Activated CD4-positive, alpha-beta T cell treated with anti-CD3 and anti-CD28 coated beads for 36 hours (primary cell): ENCODE measurements at places on chromosomes 7 and 10.

DNA sequence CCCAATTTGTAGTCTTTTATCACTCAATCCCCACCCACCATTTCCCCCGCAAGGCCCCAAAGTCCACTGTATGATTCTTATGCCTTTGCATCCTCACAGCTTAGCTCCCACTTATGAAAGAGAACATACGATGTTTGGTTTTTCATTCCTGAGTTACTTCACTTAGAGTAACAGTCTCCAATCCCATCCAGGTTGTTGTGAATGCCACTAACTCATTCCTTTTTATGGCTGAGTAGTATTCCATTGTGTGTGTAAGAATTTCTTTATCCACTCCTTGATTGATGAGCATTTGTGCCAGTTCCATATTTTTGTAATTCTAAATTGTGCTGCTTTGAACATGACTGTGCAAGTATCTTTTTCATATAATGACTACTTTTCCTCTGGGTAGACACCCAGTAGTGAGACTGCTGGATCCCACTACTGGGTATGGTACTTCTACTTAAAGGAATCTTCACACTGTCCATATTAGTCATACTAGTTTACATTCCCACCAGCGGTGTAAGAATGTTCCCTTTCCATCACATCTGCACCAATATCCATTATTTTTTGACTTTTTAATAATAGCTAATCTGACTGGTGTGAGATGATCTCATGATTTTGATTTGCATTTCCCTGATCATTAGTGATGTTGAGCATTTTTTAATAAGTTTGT is 152.6 kb downstream of the JMJD1C start:
- DNase-seq, result no peak

- DNase-seq, result no peak
Measured at GRCh38 chr7:150524018-150524417, 9.3 kb downstream of the GIMAP7 start.

GRCh38 chr7:13742811-13743210 is 246.7 kb downstream of the ETV1 start:
- peak; percentile 24 for DNase-seq

DNA sequence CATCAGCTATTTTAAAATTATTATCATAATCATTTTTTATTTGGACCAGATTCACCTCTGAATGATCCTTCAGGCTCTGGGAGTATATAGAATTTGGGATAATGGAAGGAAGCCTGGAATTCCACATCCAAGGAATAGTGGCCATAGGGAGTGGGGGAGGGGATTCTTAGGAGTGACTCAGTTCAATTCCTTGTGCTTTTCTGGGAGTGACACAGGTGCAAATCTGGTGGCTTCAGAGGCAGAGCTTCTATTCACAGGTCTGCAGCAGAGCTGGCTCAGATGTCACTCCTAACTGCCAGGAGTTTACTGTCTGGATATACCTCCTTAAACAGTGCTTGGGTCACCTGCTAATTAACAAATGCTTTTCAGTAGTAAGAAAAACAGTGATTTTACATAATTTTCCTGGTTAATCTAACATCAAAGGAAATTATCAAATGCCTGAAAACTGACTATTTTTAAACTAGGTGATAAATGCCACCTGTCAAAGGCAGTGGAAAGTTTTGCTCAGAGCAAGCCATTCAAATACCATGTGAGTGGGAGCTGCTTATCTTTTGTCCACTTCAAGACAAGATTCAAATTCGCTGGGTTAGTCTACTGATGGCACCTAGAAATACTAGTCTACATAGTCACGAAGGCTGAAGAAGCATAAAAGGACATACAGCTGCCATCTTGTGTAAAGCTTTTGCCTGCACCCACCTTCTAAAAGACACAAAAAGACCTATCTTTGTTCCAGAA is 106.7 kb upstream of the LAMB4 start:
- DNase-seq, result no peak

- no peak for DNase-seq
Measured at GRCh38 chr10:54808186-54808935, 7.3 kb upstream of the PCDH15 start.
